Stimulated activated CD4-positive, alpha-beta T cell treated with anti-CD3 and anti-CD28 coated beads, Interleukin-4, amount 100 ng/mL, for 1 hour (primary cell): ENCODE measurements at places on chromosomes 6 and 20.

DNA sequence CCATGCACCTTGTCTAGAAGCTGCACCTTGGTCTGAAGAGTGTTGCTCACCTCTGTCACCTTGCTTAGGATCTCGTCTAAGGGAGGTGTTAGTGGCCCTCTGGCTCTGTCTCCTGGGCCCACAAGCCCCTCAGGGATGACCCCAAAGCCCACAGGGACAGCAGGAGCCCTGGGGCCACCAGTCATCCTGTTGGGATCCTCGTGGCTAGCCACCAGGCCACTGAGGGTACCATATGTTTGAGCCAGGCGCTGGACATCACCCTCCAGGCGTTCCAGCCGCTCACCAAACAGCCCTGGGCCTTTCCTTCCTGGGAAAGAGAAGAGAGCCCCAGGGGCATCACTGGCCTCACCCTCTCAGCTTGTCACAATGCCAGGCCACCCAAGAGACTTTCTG is 3.9 kb downstream of the EMILIN3 start:
- no peak for DNase-seq

DNA sequence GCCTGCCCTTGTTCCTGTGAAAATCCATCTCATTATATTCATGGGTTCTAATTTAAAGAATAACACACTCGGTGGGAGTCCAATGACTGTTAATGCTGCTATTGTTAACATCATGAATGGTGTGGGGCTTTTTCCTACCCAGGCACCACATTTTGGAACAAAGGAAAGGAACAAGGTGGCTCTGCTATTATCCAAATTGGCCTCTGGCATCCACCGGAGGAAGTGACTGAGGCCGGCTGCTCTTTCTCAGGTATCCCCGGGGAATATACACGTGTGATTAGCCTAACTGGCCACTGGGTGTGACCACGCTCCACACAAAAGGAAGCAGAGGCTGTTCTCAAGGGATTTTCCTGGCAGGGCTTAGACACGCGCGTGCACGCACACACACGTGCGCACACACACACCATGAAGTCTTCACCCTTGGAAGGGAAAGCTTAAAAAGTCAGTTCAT is 601.2 kb upstream of the ARID1B start:
- DNase-seq: no peak

- DNase-seq: no peak
Observed at GRCh38 chr6:67792996-67793395, 842.1 kb upstream of the ADGRB3 start.

DNA sequence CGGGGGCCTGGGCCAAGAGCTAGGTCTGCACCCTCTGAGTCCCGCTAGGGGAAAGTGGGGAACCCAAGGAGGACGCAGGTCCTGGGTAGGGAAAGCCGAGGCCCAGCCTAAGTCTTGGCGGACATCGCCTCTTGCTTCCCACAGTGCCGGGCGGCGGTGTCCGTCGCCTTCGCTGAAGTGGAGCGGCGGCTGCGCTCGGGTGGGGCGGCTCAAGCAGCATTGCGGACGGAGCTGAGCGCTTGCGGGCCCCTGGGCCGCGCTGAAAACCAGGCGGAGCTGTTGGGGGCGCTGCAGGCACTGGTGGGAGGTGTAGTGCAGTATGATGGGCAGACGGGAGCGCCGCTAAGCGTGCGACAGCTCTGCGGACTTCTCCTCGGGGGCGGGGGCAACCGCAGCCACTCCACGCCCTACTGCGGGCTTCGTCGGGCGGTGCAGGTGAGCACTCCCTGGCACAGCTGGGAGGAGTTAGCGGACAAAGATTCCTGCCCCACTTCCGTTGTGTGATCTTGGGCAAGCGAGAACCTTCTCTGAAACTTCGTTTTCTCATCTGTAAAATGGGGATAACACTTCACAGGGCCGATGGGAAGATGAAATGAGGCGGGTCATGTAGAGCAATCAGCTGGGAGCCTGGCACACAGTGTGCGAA is 4.2 kb downstream of the PRSS16 start:
- DNase-seq: peak; percentile 62

DNA sequence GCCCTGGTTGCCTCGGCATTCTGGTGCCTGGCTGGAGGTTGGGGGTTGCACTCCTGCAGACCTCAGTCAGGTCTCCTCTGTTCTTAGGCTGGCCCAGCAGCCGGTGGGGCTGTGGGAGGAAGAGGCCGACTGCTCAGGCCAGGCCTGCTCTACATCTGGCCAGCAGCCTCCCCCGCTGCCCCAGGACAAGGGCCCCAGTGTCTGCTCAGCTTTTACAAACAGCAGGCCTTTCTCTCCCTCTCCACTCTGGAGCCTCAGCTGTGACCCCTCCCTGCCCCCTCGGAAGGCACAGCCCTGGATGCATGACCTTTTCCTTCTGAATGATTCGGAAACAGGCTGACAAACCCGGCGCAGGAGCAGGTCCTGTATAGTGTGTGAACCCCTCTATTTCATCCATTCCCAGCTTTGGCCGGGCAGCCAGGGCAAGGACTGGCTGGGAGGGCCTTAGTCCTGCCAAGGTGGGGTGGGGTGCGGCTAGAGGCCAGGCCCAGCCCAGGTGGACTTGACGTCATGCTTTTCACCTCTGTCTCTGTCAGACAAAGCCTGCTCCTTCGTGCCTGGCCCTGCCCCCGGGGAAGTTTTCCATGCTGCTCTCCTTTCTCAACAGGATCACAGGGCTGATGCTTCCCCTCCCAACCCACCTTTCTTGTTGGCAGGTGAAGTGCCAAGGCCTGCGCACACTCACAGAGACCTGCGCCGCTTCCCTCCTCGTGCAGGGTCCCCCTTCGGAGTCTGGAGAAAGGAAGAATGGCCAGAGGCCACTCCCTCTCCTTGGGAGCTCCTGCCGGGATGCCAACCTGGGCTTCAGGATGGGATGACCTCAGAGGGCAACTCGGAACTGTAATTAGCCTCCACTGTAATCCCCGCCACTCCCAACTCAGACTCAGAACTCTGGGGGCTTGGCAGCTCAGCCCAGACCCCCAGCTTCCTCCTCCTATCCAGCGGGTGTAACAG is 10.1 kb upstream of the ITPR3 start:
- DNase-seq: no peak

- DNase-seq: no peak
Observed at GRCh38 chr6:138726757-138727097, 46.8 kb upstream of the CCDC28A start.

DNA sequence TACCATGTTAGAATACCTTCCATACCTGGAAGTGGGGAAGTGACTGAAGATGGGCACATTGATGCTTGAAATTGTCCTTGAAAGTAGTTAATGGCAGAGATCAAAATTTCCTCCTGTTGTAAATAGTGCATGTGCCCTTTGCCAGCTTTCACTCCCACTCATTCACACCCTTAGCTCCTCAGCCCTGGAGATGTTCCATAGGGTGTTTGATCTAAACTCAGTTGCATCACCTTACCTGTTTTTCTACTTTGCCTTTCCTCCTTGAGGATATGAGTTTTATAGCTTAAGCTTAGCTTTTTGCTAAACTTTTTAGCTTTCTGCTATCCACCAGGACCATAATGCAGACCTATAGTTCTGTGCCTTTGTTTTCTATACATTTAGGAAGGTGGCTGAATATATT is 69.0 kb downstream of the CEP57L1 start:
- no peak for DNase-seq

GRCh38 chr20:36346256-36346655 is 40.1 kb downstream of the DLGAP4 start:
- DNase-seq: no peak

DNA sequence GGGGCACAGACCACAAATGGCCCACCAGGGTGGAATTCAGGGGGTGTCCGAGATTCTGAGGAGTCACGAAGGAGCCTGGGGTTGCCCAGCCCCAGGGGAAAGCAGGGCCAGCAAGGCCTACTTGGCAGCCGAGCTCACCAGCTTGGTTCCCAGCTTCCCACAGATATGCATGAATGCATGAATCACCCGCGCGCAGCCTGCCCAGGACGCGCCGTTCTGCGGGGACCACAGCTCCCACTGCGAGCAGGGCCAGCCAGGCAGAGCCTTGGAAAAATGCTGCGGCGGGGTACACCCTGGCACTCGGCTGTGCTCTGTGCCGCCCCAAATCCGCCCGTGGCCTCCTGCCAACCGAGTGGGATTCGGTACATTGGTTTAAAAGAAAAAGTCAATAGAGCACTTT is 211.0 kb downstream of the NFATC2 start:
- DNase-seq: no peak

DNA sequence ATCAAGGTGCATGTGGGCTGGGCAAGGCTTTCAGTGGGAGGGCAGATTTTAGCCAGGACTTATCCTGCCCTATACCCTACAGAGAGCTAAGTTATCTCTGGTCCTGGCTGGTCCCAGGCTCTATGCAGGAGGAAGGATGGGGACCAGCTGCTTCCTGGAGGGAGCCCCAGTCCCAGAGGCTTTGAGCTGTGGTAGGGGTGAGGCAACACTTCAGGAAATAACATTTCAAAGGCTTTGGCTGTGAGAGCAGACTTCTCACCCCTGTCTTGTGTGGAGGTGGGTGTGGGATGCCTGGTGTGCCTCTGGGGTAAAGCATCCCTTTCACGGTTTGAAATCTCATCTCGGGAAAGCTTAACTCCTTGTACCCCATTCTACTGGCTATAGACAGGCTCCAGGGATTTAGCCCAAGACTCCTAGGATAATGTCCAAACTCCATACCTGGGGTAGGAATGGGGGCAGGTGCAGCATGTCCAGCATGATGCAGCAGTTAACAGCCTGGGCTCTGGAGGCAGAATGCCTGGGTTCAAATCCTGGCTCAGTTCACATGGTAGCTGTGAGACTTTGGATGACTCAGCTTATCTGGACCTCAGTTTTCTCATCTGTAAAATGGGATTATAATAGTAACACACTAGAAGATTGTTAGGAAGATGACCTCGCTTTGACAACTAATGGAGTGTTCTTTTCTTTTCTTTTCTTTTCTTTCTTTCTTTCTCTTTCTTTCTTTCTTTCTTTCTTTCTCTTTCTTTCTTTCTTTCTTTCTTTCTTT is 27.5 kb upstream of the SIRPA start:
- DNase-seq: no peak

- no peak for DNase-seq
Observed at GRCh38 chr6:81238390-81238789, 514.1 kb downstream of the TENT5A start.

DNA sequence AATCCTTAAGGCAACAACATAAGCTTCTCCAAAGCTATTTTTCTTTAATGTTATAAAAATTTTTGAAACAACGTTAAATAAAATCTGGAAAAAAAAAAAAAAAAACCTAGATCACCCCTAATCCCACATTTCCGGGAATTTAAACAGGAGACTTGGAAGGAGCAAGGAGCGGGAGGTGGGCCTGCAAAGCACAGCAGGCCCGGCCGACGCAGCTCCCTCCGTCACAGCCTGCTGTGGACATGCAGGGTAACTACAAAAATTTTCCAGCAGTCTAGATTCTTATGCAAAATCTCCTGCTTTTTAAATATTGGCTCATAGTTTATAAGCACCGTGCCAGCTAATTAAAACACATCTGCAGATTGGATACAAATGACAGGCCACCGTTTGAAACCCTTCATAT is 23.5 kb downstream of the FOXF2 start:
- no peak for DNase-seq

DNA sequence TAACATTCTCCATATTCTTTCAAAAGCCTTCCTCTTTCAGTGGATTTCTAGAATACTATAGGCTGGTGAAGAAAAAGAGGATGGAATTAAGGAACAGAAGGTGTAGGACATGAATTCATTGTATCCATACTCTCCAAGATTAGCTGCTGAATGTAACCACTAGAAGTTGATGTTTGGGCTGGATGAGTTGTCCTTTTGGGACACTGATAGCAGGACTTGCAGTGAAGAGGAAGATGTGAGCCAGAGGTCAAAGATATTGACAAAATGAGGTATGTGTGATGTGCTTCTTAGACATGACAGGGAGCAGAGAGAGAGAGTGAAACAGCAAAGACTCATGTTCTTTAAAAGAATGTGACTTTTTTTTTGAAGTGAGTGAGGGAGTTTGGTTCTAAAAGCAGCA is 134.3 kb upstream of the MAN1A1 start:
- no peak for DNase-seq

DNA sequence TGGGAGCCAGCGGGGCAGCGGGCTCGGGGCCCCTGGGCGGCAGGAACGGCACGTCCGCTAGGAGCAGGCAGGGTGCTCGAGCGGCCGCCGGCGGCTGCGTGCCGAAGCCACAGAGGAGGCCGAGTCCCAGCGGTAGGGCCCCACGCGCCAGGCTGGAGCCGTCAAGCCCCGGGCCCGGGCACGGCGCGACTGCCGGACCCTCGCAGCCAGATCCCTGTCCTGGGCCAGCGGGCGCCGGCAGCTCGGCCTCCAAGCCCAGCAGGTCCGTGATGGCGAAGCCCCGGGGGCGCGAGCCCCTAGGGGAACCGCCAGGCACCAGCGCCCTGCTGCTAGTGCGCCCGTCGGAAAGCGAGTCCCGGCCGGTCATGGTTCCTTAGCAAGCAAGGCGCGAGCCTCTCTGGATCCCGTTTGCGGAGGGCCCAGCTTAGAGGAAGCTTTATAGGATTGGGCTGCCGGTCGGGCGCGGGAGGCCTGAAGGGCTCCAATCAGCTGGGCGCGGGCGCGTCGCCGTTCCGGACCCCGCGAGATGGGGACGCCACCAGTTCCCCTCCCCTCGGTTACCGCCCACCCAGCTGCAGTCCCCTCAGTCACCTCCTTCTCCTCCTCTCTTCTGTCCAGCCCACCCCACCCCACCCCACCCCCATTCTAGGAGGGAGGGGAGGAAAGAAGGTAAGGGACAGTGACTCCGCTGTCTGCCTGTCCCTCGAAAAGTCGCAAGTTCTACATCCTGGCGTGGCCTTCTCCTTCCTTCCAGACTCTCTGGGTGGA is at the start of gene VSX1:
TSS of gene VSX1 (minus strand) at position 412 of the 768 bp plus-strand sequence. CDS start at position 367, 45 bp downstream.
- DNase-seq: no peak

DNA sequence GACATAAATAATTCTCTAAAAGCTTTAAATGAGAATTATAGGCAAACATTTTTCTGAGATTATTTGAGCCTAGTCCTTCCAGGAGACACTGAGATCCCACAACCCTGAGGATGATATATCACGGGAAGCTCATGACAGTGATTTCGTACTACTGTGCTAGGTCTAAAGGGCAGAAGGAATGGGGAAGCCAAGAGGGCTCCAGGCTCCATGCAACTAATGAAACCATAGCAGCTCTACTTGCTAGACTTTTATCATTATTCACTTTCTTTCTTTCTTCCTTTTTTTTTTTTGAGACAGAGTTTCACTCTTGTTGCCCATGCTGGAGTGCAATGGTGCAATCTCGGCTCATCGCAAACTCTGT is 57.3 kb upstream of the SGK1 start:
- no peak for DNase-seq

DNA sequence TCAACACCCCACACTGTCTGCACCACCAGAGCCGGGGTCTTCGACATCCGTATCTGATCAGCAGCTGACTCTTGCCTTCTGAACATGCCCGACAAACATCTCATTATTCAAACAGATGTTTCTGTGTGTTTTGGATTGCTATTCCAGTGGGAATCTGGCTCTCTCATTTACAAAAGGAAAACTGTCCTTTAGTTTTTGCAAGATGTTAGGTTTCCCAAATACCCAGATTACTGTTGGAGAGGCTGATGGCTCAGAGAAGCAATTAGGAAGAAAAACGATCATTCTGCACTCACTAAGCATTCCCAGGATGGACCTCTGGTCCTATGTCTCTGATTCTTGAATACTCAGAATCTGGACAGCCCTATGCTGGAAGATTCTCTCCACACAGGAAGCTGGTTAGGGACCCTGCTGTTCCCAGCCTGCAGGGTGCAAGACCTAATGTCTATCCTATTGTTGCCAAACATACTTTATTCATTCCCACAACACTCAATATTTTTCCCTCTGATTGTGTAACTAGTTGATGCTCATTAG is 532.9 kb downstream of the CDH26 start:
- no peak for DNase-seq

GRCh38 chr6:151443454-151443853 is 8.5 kb downstream of the RMND1 start:
- no peak for DNase-seq
